ENCODE measurements at places on chromosomes 3 and 15.

DNA sequence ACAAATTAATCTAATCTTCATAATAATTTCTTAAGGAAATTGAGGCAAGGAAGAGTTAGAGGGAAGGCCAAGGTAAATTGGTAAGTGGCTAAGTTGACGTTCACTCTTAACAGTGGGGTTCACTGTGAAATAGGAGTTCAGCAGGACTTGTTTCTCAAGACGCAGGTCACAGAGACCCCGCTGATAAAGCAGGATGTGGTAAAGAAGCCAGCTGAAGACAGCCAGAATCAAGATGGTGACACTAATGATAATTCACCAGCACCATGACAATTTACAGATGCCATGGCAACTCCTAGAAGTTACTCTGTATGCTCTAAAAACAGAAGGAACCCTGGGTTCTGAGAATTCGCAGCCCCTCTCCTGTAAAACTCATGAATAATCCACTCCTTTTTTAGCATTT, 100.1 kb upstream of the CTDSPL start:
- no peak for DNase-seq

GRCh38 chr3:15726043-15726442, 71.7 kb downstream of the ANKRD28 start:
- peak; percentile 24 for DNase-seq

DNA sequence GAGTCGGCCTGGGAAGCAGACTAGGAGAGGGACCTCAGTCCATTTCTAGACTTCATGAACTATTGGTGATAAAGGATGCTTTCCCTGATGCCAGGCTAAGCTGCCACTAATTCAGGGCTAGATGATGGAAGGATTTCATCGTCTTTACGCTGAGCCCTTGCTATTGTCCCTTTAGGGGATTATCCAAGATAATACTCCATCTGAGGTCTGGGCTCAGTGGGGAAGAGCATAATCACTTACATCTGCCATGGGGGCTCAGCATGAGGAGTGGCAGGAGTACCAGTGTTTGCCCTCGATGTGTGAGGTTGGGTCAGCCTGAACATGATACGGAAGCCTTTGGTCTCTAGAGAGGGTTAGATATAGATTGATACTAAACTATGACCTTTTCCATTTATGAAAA, 47.3 kb downstream of the PTPRG start:
- DNase-seq, result no peak

DNA sequence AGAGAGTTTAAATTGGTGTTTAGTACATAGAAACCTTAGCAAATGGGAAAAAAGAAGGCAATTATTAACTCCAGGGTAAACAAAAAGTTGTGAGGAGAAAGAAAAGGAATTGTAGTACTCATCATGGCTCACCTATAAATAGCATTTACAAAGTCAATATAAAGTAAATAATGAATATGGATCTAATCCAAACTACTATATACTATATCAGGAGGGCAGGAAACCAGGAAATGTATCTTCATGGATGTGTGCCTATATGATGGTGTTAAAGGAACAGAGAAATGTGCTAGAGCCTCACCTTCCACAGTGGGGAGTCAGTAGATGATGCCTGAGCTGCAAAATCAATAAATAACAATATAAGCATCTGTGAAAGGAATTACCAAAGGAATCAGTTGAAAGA, 208.9 kb downstream of the FAM43A start:
- DNase-seq, result no peak

- no peak for DNase-seq
Measured at GRCh38 chr15:86382341-86382740, 302.7 kb downstream of the AGBL1 start.

GRCh38 chr15:38046257-38047051, 112.0 kb downstream of the TMCO5A start:
- no peak for DNase-seq

- DNase-seq, result no peak
Measured at GRCh38 chr3:86562090-86562489, 428.9 kb downstream of the VGLL3 start.

- DNase-seq, result no peak
Measured at GRCh38 chr3:195201295-195201694, 69.7 kb downstream of the XXYLT1 start.

- no peak for DNase-seq
Measured at GRCh38 chr3:82581350-82581749, 819.9 kb upstream of the GBE1 start.

DNA sequence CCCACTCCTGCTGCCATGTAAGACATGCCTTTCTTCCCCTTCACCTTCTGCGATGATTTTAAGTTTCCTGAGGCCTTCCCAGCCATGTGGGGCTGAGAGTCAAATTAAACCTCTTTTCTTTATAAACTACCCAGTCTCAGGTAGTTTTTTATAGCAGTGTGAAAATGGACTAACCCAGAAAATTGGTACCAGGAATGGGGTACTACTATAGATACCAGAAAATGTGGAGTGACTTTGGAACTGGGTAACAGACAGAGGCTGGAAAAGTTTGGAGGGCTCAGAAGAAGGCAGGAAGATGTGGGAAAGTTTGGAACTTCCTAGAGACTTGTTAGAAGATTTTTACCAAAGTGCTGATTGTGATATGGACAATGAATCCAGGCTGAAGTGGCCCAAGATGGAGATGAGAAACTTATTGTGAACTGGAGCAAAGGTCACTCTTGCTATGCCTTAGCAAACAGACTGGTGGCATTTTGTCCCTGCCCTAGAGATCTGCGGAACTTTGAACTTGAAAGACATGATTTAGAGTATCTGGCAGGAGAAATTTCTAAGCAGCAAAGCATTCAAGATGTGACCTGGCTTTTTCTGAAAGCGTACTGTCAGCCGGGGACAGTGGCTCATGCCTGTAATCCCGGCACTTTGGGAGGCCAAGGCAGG, 52.7 kb downstream of the TMCC1 start:
- no peak for DNase-seq

DNA sequence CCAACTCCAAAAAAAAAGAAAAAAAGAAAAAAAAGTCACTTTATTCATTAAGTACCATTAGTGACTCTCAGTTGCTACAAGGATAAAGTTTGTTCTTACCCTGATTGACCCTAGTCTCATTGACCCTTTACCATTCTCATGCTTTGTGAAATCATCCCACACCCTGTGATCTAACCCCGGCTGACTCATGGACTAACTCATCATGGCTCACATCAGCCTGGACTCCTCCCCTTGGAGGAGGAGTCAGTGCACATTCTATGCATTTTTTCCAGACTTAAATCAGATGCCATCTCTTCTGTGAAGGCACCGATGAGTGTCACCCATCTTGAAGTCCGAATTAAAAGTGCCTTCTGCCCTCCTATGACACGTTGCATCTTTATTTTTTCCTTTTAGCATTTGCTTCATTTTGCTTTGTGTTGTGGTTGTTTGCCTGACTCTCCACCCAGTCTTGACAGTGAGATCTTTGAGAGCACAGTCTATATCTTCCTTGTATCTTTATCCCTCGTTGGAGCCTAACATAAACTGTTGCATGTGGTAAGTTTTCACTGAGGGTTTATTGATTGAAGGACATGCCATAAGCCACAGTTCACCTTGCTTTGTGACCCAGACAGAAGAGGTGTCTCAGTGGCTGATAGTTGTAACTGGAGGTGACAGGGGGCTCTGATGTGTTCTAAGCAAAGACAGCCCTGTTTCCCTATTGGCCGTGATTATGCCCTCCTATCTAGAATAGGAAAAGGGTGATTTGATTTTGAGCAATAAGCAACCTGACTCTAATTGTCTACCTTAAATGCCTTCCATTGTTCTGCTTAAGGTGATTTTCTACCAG, 72.1 kb downstream of the IL1RAP start:
- peak; percentile 96 for DNase-seq

GRCh38 chr15:42088801-42089640, 5.3 kb downstream of the PLA2G4D start:
- DNase-seq, result no peak

DNA sequence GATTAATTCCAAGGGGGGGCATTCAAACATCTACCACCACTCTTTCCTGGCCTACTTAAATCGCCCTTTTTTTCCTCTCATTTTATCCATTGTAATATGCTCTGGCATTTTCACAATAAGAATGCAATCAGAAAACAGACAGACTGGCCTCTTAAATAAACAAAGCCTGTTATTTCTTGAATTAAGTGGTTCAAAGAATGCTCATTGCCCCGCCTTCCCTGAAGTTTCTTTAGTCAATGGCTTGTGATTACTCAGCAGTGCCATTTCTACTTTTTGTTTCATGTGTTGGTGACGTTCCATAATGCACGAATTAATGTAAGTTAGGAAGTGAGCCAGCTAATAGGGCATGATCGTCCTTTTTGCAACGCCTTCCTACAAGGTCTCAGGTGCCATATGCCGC, 68.0 kb downstream of the FBN1 start:
- DNase-seq, result no peak

GRCh38 chr3:192317564-192317963, 409.8 kb downstream of the FGF12 start:
- DNase-seq, result no peak

DNA sequence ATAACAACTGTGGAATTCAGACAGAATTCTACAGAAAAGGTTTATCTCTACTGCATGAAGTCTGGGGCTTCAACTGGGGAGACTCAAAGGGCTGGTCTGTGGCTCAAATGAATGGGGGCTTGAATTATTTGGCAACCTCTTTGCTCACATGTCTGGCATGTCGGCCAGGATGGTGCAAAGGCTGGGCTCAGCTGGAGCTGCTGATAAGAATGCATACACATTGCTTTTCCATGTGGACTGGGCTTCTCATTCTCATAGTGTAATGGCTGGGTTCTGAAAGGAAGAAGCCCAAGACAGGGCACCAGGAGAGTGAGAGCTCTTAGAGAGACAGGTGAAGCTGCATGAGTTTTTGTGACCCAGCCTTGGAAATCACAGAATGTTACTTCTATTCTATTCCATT, 194.3 kb upstream of the SGO1 start:
- no peak for DNase-seq

DNA sequence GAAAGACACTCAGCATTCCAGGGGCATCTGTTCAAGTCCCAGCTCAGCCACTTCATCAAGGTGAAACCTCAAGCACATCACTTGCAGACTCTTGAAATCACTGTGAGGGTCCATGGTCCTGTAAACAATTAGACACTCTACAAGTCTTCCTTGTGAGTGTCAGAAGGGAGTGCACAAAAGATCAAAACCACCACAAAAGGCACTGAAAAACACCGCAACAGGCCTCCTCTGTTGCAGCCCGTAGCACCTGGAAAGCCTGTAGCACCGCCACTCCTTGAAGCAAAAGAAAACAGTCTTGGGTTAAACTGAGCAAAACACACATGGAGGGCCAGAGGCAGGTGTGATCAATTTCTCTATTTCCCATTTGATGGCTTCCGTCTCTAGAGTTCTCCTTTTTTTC, 63.8 kb upstream of the SNRK start:
- no peak for DNase-seq

DNA sequence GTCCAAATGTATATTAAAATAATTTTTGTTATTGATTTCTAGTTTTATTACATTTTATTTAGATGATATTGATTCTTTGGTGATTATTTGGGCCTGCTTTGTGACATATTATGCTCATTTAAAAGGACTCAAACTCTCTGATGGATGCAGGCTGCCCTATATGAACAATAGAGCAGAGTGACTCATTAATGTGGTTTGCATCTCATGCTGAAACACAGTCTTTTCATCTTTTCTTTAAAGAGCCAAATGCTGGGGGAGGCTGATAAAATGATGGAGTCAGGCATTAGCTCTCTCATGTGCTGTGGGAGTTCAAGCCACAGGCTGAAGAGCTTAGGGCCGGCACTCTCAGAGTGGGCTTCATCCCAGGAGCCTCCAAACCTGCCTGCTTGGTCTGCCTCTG, 7.2 kb downstream of the PLA1A start:
- peak; percentile 80 for DNase-seq

- no peak for DNase-seq
Measured at GRCh38 chr3:182869059-182869458, 75.8 kb downstream of the ATP11B start.

- DNase-seq, result no peak
Measured at GRCh38 chr15:52020221-52021085, 1.4 kb downstream of the MAPK6 start.

DNA sequence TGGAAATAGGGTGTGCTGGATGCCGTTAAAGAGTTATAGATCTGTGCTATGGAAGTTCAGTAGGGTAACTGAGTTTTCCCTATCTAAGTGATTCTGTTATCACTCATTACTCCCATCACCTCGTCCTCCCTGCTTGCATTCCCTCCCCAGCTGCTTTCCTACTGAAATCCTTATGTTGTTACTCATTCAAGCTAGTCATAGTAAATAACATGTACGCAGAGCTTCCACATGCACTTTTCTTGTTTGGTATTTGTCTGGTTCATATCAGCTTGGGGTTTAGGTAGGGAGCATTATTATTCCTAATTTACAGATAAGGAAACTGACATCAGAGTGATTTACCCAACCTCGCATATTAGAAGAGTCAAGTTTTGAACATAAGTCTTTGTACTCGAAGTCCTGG, 135.1 kb downstream of the HCN4 start:
- DNase-seq, result peak; percentile 85

DNA sequence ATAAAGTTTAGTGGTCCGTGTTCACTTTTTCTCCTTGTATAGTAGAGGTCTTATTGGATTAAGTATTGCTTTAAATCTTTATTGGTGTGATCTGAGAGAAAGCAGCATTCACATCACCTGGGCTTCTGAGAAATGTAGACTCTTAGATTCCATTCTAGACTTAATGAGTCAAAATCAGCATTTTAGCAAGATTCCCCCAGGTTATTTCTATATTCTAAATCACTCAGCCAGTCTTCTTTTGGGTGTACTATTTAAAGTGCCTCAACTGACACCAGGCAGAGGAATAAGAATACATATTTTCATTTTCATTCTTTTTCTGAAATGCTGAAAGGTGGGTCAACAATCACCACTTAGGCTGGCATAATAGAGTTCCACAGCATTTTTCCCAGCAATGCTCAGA, 481.7 kb downstream of the TUSC7 start:
- no peak for DNase-seq

DNA sequence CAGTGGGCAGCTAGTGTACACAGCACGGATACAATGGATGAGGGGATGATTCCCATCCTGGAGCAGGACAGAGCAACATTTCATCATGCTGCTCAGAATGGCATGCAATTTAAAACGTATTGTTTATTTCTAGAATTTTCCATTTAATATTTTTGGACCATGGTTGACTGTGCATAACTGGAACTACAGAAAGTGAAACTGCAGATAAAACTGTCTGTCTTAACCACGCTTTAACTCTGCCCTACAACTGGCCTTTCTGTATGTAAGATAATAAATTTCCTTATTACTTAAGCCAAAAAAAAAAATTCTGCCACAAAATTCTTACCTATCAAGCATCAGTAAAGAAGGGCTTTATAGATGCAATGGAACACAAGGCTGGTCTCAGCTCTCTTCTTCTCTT, 33.4 kb downstream of the AP3S2 start:
- no peak for DNase-seq

All from amniotic epithelial cell (primary cell).